ENCODE measurements at places on chromosomes 3 and 15.

- no peak for DNase-seq
Measured at GRCh38 chr15:75053748-75054125, 30.3 kb downstream of the PPCDC start.

DNA sequence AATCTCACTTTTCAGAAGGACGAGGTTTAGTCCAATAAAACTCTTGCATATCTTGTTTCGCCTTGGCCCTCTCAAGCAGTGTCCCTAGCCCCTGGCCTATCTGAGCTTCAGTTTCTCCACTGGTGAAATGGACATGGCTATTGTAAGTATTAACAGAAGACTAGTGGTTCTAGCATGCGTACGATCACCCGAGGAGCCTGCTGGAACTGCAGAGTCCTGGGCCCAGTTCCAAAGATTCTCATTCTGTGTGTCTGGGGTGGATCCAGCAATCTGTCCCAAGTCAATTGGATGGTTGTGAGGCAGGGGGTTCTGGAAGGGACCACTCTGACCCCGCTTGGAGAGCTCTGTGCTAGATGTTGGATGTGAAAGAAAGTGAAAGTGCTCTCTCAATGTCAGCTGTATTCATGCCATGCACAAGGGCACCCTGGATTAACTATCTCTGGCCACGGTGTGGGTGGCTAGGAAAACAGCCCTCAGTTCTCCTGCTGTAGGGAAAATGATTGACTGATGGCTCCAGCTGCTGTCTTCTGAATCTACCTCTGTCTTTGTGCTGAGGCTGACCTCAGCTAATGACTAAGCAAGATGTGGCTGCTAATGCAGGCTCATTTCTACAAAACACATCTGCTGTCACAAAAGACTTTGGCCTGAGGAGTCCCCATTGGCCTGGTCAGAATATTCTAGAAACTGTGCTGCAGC is 1.9 kb upstream of the PLA1A start:
- DNase-seq = no peak

DNA sequence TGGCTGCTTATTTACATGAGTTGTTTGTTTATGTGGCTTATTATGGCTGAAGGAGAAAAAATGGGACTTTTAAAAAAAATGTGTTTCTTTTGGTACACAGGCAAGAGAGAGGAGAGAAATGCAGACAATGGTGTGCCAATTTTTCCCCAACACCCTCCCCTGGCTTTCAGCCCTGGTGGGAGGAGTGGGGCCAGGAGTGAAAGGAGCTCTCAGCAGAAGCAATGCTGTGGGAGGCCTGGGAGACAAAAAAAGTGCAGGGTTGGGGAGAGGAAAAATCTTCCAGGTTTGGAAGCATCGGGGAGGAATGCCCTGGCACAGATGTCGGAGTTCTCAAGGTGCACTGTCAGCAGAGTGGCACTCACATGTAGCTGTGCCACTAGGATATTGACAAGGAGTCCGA is 117.7 kb upstream of the FOXB1 start:
- no peak for DNase-seq

GRCh38 chr15:89693696-89694095 is 3.1 kb downstream of the WDR93 start:
- no peak for DNase-seq

DNA sequence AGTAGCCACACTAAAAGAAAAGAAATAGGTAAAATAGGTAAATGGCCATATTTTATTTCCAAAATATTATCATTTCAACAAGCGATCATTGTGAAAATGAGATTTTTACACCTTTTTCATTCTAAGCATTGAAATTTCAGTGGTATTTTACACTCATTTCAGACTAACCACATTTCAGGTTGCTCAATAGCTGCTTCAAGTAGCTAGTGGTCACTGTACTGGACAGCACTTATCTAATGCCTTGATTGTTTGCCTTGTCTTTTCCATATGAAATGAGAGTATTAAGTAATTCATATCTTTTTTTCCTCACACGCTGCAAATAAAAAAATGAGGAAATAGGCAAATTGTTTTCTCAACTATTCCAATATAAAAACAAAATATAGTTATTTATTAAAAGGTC is 332.8 kb downstream of the NLGN1 start:
- DNase-seq = no peak

Data from NCI-H510A treated with DMSO at 0.1 percent for 48 hours (cell line).